Activated T-helper 2 cell treated with anti-CD3 and anti-CD28 coated beads, Interferon-gamma antibody, Interleukin-2, Interleukin-4, amounts not matched to agents 10 μg/mL and 5 μg/mL and 100 μg/mL, durations not matched to agents 14 hours and 24 hours and 36 hours (primary cell): ENCODE measurements at places on chromosomes 6 and 20. TPM values are rescaled to one million over a fixed set of nuclear protein-coding genes. Genes with fewer than 3 reads are reported as not detected.

- no peak overlapping the region for H3K4me3 ChIP-seq
- no peaks in the 10 kb centered on the region for H3K27me3 ChIP-seq
- H3K4me1 ChIP-seq, result peaks cover 22% of the 10 kb centered on the region
- H3K36me3 ChIP-seq, result peaks cover 16% of the 10 kb centered on the region
- H3K27ac ChIP-seq, result peak overlapping the region; percentile 86
- DNase-seq, result peak; percentile 9
Observed at GRCh38 chr20:17612287-17612991, 42.6 kb downstream of the DSTN start.

GRCh38 chr20:49186535-49187329 is 1.4 kb downstream of the STAU1 start:
- H3K36me3 ChIP-seq, result peaks cover 31% of the 10 kb centered on the region
- H3K4me3 ChIP-seq, result peak overlapping the region; percentile 87
- H3K27me3 ChIP-seq, result peaks cover 2% of the 10 kb centered on the region
- H3K27ac ChIP-seq, result peak overlapping the region; percentile 62
- DNase-seq, result peak; percentile 61

DNA sequence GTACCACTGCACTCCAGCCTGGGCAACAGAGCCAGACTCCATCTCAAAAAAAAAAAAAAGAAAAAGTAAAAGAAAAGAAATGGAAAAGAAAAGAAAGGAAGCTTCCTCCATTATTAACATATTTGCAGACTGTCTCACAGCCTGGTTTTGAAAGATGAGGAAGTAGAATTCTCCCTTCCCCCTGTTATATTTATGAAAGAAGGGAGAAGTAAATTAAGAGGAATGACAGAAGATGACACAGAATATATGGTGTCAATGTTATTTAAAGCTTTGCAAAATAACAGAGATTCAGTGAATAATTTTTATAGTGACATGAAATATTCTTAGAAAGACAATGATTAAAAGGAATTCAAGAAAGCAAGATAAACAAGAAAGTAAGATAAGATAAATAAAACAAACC is 83.7 kb upstream of the PRSS16 start:
- H3K27ac ChIP-seq, result no peak overlapping the region
- peaks cover 9% of the 10 kb centered on the region for H3K4me1 ChIP-seq
- H3K27me3 ChIP-seq, result peaks cover 6% of the 10 kb centered on the region
- no peaks in the 10 kb centered on the region for H3K36me3 ChIP-seq

GRCh38 chr20:47353239-47353691 is 3.2 kb downstream of the ZMYND8 start:
- peaks cover 47% of the 10 kb centered on the region for H3K36me3 ChIP-seq
- peaks cover 42% of the 10 kb centered on the region for H3K4me1 ChIP-seq
- DNase-seq, result no peak

DNA sequence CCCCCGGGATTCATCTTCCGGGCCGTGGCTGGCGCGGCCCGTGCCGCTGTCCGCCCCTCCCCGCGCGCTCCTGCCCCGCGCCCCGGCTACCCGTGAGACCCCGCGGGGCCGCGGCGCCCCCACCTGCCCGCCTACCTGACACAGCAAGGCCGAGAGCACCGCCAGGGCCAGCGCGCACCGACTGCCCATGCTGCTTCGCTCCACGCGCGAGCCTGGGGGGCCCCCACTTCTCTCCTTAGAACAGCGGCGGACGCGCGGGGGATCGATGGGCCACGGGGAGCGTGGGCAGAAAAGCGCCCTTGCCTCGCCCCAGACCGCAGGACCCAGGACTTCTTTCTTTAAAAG is 955 bp downstream of the DLL1 start:
- no peak overlapping the region for H3K27ac ChIP-seq
- H3K4me1 ChIP-seq, result peaks cover 25% of the 10 kb centered on the region
- no peak for DNase-seq
- H3K27me3 ChIP-seq, result peaks cover 74% of the 10 kb centered on the region
- H3K4me3 ChIP-seq, result peak overlapping the region; percentile 77

- H3K36me3 ChIP-seq, result no peaks in the 10 kb centered on the region
- no peak overlapping the region for H3K4me3 ChIP-seq
- peaks cover 1% of the 10 kb centered on the region for H3K27me3 ChIP-seq
- DNase-seq, result no peak
Observed at GRCh38 chr6:166603043-166603690, 16.7 kb upstream of the RAMACL start.

GRCh38 chr6:167970230-167970629 is 27.2 kb upstream of the KIF25 start:
- no peak overlapping the region for H3K27ac ChIP-seq
- H3K4me3 ChIP-seq, result no peak overlapping the region
- no peaks in the 10 kb centered on the region for H3K4me1 ChIP-seq
- H3K27me3 ChIP-seq, result no peaks in the 10 kb centered on the region

DNA sequence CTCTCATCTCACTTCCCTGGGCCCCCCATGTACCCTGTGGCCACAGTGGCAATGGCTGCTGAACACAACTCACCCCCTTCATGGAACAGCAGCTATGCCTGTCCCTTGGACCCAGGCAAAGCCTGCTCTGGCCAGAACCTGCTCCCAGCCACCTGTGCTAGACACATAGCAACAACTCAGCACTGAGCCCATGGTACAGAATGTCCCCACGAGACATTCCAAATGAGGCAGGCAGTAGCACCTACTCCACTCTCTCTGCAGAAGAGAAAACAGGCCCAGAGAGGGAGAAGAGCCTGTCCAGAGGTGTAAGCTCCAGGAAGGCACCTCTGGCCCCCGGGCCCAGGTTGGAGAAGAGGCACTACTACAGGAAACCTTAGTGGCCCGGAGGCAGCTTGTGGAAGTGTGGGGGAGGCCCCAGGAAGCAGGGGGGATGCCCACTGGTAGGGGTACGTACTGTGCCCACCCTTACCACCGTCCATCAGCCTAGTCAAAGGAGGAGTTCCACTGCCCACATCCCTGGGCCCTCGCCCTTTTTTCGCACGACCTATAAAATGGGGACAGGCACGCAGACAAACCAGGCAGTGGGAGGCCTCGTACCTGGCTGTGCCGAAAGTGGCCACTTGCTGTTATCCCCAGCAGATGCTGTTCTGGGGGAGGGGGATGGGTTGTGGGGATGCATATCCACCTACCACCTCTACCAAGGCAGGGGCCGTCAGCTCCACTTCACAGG is 97.2 kb downstream of the ASXL1 start:
- H3K36me3 ChIP-seq, result peaks cover 11% of the 10 kb centered on the region
- DNase-seq, result no peak
- H3K4me3 ChIP-seq, result no peak overlapping the region
- H3K27me3 ChIP-seq, result no peaks in the 10 kb centered on the region
- H3K27ac ChIP-seq, result no peak overlapping the region
- H3K4me1 ChIP-seq, result no peaks in the 10 kb centered on the region

DNA sequence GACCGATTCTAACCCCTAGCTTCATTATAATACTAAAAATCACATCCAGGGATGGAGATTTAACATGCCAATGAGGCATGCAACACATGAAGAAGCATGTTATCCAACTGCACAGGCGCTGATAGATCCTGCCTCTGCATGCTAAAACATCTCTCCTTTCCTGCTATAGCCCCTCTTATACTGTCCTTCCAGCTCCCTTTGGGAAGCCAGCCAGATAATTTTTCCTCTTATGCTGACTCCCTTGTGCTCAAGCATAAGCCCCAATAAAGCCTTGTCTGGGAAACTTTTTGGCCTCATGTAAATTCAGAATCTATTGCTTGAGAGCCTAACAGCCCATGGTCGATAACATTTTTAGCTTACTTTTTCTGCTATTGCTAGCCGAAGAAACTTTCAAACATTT is 404.3 kb downstream of the EPM2A start:
- DNase-seq, result no peak
- H3K27me3 ChIP-seq, result no peaks in the 10 kb centered on the region
- no peaks in the 10 kb centered on the region for H3K4me1 ChIP-seq

GRCh38 chr6:122825163-122825562 is 36.1 kb downstream of the SMPDL3A start:
- H3K4me1 ChIP-seq, result no peaks in the 10 kb centered on the region
- H3K4me3 ChIP-seq, result no peak overlapping the region
- H3K36me3 ChIP-seq, result no peaks in the 10 kb centered on the region
- peaks cover 6% of the 10 kb centered on the region for H3K27me3 ChIP-seq
- no peak overlapping the region for H3K27ac ChIP-seq
- DNase-seq, result no peak

DNA sequence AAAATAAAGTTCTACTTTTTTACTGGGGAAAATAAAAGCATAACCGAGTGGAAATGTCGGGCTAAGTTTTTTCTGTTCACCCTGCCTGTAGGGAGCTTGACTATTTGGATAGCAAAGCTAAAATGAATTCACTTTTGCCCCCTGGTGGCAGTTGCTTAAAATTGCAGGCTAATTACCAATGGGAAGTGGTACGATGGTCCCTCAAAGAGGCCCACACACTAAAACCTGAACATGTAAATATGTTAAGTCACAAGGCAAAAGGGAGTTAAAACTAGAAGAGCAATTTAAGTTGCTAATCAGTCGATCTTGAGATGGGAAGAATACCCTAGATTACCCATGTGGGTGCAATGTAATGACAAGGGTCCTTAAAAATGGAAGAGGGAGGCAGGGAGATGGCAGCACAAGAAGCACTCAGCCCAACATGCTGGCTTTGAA is 916 bp upstream of the SUN5 start:
- no peaks in the 10 kb centered on the region for H3K27me3 ChIP-seq
- DNase-seq, result no peak
- no peak overlapping the region for H3K4me3 ChIP-seq
- no peak overlapping the region for H3K27ac ChIP-seq

- H3K4me1 ChIP-seq, result no peaks in the 10 kb centered on the region
- H3K36me3 ChIP-seq, result no peaks in the 10 kb centered on the region
- DNase-seq, result no peak
- H3K27me3 ChIP-seq, result peaks cover 5% of the 10 kb centered on the region
Observed at GRCh38 chr6:152428126-152428525, 209.0 kb downstream of the SYNE1 start.

GRCh38 chr6:101230866-101231265 is 162.6 kb upstream of the GRIK2 start:
- DNase-seq, result no peak
- no peaks in the 10 kb centered on the region for H3K27me3 ChIP-seq
- H3K36me3 ChIP-seq, result no peaks in the 10 kb centered on the region
- H3K27ac ChIP-seq, result no peak overlapping the region

DNA sequence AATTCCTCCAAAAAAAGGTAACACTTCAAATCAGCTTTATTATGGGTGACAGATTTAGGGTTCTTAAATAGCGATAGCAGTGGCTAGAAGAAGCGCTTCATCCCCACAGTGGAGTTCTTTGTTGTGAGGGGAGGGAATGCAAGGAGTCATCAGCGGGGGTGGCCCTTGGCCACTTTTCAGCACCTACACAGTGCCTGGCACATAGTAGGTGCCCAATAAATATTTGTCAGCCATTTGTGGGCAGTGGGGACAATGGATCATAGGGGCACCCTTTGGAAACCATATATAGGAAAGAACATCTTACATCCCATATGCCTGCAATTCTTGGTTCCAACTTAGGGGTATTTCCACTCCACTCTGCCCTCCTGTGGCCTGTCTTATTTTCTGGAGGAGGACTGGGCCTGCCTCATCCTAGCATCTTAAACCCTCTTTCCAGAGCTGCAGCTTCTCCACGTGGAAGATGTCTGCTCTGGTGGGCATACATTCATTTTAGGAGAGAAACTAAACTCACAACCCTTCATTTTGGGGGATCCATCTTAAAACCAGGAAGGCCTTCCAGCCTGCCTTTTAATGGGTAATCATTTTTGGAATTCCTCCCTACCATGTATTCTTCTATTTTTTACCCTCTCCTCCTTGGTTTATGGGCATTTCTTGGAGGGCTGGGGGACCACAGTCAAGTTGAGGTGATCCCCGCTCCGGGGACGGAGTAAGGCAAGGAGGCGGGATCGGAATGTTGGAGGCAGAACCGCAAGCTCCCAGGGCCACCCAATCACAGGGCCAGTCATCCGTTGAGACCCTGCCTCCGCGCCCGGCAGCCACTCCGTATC is 2.6 kb upstream of the GPSM3 start:
- no peaks in the 10 kb centered on the region for H3K27me3 ChIP-seq
- H3K4me1 ChIP-seq, result peaks cover 33% of the 10 kb centered on the region
- H3K27ac ChIP-seq, result peak overlapping the region; percentile 99
- peak; percentile 40 for DNase-seq
- H3K36me3 ChIP-seq, result peaks cover 18% of the 10 kb centered on the region
- H3K4me3 ChIP-seq, result peak overlapping the region; percentile 98

- no peaks in the 10 kb centered on the region for H3K36me3 ChIP-seq
- H3K4me1 ChIP-seq, result peaks cover 16% of the 10 kb centered on the region
- H3K4me3 ChIP-seq, result peak overlapping the region; percentile 42
- H3K27ac ChIP-seq, result no peak overlapping the region
- H3K27me3 ChIP-seq, result peaks cover 31% of the 10 kb centered on the region
Observed at GRCh38 chr6:113859349-113860180, 2.4 kb downstream of the MARCKS start.

GRCh38 chr6:168960551-168961263 is 292.9 kb downstream of the THBS2 start:
- no peak overlapping the region for H3K27ac ChIP-seq
- H3K4me3 ChIP-seq, result no peak overlapping the region
- DNase-seq, result no peak

DNA sequence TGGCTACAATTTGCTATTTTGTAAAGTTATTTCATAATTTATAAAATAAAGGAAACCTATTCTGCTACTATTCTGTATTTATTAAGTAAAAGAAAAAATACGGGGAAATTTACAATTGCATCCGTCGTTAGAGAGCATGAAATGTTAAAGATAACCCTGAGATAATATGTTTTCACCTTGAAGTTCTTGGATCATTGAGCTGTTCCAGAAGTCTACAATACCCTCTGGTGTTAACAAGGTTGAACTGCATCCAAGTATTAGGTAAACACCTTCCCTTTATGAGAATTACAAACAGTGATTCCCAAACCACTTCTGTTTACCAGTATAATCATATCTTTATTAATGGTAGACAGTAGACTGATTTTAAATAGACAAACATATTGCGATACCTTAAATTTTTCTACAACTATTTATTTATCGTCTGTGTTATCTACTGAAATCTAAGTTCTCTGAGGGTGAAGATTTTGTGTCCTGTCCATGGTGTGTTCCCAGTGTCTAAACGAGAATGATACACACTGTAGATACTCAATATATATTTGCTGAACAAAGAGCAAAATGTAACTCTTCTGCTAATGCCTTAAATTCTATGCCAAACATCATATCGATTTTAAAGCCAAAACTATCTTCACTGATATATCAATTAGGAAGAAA is 28.2 kb downstream of the TBC1D32 start:
- DNase-seq, result no peak
- H3K36me3 ChIP-seq, result peaks cover 7% of the 10 kb centered on the region
- H3K27me3 ChIP-seq, result no peaks in the 10 kb centered on the region
- no peak overlapping the region for H3K4me3 ChIP-seq

The OR2J3 gene
- not detected in 2 replicates for total RNA-seq

The FERMT1 gene
- total RNA-seq, result 0.84 and 1.5 TPM in 2 replicates

The PMEPA1 gene
- 0.99 and 1.1 TPM in 2 replicates for total RNA-seq

The KIAA1755 gene
- total RNA-seq, result not detected in 2 replicates

The SPATS1 gene
- not detected in 2 replicates for total RNA-seq

The CDH22 gene
- total RNA-seq, result not detected in 2 replicates

The MARCKS gene
- 0.28 and 0.34 TPM in 2 replicates for total RNA-seq

The GSTA3 gene
- total RNA-seq, result not detected in 2 replicates

The OTOR gene
- not detected in 2 replicates for total RNA-seq
